Stimulated activated CD8-positive, alpha-beta memory T cell treated with anti-CD3 and anti-CD28 coated beads, Interleukin-4, amount 100 ng/mL, for 1 hour (primary cell): ENCODE measurements at places on chromosomes 6 and 20.

- no peak for DNase-seq
Observed at GRCh38 chr20:23782366-23782983, 31.7 kb upstream of the CST1 start.

DNA sequence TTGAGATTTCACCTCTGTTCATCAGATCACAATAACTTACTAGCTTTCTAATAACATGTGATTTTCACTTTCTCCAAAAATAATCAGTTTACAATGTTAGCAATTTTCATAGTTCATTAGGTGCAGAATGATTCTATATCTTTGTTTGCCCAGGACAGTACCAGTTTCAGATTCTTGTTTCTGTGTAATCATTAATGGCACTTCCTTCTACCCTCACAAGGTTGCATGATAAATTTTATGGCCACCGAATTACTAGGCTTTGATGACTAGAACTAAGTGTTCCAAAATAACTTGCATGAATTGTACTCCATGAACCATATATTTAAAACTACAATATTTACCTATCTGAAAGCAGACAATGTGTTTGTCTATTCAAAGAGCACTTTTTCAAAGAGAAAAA is 442.3 kb downstream of the EPHA7 start:
- no peak for DNase-seq

DNA sequence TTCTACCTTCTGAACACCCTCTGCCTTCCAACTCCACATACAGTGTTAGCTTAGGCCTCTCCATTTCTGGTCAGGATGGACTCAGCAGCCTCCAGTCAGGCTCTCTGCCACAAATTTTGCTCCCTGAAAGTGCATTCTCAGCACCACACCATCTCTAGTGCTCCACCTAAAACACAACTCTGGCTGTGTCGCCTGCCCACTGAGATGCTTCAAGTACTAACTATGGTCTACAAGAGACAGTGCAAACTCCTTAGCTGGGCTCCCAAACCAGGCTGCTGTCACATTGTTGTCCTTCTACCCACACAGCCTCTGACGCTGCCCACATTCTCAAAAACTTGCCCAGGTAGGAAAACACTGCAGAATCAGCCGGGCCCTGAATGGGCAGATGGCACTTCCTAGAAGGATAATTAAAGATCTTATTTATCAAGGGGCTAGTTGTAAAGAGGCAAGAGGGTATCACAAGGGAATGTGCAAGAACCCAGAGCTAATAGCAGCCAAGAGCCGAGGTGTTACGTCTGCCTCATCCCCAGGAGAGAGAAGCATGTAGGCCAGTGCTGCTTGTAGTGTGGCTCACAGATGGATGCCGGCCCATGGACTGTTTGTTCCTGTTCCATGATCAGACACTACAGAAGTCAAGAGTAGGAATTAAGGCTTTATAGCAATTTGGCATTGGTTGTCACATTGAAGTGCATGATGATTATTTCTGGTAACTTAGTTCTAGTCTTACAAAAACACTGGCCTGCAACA is 189.7 kb downstream of the LRFN2 start:
- DNase-seq, result no peak

DNA sequence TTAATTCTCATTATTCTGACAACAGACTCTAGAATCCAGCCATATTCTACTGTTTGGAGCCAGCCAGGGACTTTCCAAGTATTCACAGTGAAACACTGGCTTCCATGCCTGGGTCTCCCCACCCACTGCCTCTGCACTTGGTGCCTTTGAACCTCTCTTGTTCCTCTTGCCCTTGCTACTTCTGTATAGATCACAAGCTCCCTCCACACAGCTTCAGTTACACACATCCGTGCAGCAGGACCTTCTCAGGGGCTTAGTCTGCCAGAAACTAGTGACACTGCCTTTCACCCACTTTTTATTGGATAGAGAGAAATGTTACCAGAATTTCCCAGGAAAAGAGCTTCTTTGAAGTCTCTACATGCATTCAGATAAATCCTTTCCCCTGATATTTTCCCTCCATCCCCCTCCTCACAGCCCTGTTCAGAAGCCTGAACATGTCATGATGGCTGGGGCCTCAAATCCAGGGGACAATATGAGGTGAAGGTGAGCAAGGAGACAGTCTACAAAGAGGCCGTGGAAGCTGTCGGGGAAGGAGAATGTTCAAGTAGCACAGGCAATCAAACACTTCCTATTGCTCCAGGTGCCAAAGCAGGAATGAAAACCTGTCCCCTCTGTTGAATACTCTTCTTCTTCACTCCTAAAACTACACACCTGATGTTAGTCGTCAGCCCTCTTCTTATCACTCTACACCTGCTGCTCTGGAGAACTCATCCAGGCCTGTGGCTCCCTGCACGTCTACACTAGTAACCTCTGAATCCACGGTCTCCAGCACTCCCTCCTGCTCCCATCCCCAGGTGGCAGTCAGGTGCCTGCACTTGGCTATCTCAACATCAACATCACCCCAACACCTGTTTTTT is 20.2 kb upstream of the HLA-DOA start:
- DNase-seq, result no peak
